ENCODE measurements at places on chromosomes 7 and 10.

DNA sequence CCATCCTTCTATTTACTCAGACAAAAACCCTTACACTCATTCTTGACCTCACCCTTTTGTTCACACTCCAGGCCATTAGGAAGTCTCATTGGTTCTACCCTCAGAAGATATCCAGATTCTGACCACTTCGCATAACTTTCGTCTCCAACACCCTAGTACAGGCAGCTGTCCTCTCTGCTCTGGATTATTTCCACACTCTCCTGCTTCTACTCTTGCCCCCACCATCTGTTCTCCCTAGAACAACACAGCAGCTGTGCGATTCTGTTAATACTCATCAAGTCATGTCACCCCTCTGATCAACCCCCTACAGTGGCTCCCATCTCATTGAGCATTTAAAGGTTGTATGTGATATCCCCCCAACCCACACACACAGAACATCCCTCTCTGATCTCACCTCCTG is 15.5 kb upstream of the TRIL start:
- DNase-seq: no peak

DNA sequence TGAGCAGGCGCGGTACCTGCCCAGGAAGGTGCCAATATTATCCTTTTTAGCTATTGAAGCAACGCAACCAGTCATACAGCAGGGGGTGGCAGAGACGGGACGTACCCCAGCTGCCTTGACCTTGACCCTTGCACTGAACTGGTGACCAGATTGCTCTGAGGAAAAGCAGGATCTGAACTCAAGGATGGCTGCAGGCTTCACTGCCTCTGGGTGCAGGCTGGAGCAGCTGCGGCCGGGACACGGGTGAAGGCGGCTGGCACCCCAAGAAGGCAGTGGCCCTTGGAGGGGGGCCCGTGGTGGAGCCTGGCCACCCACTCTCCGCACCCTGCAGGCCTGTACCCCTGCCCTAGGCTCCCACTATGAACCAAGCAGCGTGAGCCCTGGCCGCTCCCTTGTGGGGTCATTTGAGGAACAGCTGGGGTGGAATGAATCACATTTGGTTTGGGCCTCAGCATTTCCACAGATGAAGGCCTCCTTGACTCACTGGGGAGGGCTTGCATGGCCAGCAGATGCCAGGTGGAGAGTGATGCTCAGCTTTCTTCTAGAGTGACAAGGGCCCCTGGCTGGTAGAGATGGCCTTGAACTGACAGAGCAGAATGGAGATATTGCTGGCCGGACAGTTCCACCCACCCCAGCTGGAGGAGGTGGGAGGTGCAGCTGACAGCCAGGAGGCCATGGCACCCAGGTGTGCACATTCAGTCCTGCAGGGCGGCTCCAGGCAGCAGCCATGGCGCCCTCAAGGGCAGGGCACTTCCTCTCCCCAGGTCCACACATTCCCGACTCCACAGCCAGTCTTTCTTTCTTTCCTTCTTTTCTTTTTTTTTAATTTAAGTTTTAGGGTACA is 218.7 kb downstream of the WDR37 start:
- no peak for DNase-seq

DNA sequence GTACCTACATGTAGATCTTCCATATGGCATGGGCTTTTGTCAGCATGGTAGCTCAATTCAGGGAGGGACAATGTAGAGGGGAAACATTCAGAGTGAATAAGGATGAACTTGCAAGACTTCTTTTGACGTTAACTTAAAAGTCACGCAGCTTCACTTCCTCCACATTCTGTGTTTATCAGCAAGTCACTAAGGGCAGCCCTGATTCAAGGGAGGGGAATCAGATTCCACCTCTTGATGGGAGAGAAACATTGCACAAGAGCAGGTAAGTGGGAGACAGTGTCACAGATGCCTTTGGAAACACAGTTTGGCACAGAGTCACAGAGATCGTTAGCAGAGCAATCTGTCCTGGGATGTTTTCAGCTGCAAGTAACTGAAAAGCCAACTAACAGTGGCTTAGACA is 26.2 kb downstream of the C10orf67 start:
- DNase-seq: no peak

- DNase-seq: no peak
Measured at GRCh38 chr7:106306256-106306655, 21.5 kb upstream of the NAMPT start.
